Activated CD8-positive, alpha-beta memory T cell treated with anti-CD3 and anti-CD28 coated beads, Interleukin-2, amount 50 U/mL, for 4 hours (primary cell): ENCODE measurements at places on chromosomes 5 and 9.

DNA sequence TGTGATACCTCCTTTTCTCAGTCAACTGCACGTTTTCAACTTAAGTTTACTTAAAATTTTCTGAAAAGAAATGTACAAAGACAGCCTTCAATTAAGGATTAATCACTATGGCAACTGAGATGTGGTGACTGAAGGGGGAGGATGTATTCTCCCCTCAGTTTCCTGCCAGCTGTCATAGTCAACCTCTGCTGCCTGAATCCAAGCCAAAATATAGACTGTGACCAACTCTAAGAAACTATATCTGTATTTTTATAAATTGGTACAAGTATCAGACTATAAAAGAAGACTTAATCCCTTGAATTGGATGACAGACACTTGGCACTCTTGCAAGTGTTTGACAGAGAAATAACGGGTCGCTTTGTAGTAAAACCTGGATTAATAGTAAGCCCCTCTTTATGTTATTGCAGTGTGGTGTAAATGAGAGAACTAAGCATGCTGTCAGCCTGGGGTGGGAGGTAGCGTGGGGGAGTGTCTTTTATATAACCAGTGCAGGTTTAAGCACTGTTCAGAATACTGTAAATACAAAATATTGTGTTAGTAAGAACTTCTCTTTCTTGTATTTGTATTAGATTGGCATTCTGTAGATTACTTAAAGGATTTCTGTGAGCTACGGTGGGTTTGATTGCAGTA lies 106.4 kb downstream of the ERCC6L2 start:
- no peak for DNase-seq

- no peak for DNase-seq
Measured at GRCh38 chr9:69444021-69444420, 119.0 kb downstream of the ENTREP1 start.

DNA sequence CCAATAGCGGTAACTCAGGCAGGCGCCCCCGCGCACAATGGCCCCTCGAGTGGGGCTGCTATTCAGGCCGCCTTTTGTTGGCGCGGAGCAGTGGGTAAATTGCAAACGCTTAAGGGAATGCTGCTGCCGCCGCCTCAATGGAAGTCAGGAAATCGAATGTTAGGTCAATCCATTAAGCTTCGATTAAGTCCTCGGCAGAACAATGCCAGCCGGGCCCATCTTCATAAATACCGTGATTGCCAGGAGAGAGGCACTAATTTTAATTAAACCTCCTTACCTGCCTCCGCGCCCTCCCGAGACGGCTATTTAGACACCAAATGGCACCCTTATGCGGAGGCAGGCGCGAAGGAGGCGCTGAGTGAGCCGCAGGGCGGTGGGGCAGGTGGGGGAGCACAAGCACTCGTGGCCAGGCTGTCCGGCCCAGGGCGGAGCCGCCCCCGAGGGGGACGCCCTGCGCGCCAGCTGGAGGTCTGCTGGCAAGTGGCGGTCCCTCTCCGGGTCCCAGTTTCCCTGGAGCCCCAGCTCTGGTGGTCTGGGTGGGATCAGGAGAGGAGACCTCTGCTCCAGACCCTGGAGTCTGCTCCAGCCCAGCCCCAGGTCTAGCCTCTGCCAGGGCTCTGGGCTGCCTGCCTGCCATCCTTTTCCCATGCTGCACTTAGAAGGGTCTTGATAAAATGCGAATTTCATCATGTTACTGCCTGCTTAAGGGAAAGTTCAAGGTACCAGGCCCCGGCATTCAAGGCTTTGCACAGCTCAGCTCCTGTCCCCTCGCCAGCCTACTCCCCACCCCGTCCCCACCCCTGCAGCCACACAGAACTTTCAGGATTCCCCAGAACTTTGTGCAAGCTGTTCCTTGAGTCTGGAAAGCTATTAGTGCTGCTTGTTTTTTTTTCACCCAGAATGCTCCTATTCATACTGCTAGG lies 19.7 kb downstream of the NR5A1 start:
- DNase-seq: no peak

DNA sequence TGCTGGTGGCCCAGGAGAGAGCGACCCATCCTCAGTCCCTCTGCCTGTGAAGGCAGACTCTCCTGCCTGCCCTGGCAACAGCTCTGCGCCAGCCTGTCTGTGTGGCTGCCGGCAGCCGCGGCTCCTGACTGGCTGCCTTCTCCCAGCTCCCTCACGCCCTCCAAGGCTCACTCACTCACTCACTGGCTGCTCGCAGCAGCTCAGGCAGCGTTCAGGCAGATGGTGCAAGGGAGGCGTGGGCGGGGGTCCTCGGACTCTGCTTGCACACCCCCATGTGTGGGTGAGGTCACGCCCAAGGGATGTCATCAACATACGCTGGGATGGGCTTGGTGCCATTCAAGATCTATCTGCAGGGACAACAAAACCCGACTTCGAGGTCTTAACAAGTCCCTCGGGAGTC lies 66.7 kb downstream of the DAB2IP start:
- DNase-seq: no peak

DNA sequence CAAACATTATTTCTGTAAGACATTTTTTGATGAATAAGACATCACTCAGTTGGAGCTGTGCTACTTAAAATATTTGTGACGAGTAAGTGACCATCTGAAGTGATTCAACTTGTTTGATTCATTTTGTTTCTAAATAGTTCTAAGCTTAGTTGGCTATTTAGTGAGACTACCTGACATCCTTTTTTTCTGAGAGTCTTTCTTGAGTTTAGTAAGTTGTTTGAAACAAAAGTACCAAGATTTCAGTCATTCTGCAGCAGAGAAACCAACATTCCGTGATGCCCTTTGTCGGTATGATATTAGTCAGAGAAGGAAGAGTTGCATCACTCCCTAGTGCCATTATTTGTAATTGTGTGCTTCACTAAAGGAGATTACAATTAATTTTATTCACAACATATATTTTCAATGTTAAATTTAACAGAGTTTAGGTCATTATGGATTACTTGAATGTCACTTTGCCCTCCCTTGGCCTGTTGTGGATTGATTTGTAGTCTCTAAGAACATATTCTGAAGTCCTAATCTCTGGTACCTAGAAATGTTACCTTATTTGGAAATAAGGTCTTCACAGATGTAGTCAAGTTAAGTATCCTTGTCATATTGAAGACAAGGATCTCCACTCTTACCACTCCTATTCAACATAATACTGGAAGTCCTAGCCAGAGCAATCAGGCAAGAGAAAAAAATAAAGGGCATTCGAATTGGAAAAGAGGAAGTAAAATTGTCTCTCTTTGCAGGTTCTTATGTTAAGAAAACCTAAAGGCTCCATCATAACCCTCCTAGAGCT lies 212.2 kb downstream of the PCSK1 start:
- no peak for DNase-seq

DNA sequence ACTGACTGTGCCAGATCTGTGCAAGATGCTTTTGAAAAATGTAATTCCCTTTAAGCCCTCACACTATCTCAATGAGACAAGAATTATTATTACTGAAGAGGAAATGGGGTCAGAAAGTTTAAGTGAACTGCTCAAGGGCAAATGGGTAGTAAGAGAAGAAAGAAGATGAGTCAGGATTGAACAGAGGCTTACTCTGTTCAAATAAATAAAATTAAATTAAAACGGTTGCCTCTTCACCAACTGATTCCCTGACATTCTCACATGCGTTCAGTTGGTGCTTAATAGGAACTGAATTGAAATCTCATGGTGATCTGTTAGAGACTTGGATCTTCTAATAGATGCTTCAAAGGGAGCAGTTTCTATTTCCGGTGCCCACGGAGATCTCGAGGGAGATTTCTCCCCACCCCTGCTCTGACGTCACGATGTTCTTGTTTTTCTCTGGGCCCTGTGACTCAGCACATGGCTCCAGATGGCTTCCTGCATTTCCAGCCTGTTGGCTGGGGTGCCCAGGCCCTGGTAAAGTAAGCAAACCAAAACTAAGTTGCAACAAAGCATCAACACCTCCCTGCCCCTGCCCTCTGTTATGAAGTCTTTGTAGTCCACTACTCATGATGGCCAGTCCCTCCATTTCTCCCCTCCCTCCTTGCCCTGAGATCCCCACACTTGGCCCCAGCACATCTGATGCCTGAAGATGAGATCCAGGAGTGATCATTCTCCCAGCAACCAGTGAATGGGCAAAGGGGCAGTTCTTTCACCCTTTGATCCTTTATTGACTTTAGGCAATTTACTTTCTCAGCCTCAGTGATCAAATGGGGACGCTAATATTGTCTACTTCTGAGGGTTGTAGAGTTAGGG lies 106.1 kb upstream of the CPEB4 start:
- peak; percentile 63 for DNase-seq

GRCh38 chr9:136051837-136052471 lies 43.1 kb downstream of the NACC2 start:
- DNase-seq: no peak

- DNase-seq: no peak
Measured at GRCh38 chr5:155594270-155594669, 580.7 kb downstream of the KIF4B start.

- no peak for DNase-seq
Measured at GRCh38 chr9:126383406-126384046, 56.9 kb downstream of the MVB12B start.

GRCh38 chr9:18568973-18569372 lies 95.0 kb downstream of the ADAMTSL1 start:
- no peak for DNase-seq

- no peak for DNase-seq
Measured at GRCh38 chr9:116219686-116220085, 66.1 kb downstream of the PAPPA start.

- DNase-seq: no peak
Measured at GRCh38 chr5:71533142-71533541, 54.0 kb upstream of the MCCC2 start.
